ENCODE measurements at places on chromosomes 12 and 14. TPM values are rescaled to one million over a fixed set of nuclear protein-coding genes. Genes with fewer than 3 reads are reported as not detected.

The OR6S1 gene
- not detected for total RNA-seq

The KRT83 gene
- not detected for total RNA-seq

DNA sequence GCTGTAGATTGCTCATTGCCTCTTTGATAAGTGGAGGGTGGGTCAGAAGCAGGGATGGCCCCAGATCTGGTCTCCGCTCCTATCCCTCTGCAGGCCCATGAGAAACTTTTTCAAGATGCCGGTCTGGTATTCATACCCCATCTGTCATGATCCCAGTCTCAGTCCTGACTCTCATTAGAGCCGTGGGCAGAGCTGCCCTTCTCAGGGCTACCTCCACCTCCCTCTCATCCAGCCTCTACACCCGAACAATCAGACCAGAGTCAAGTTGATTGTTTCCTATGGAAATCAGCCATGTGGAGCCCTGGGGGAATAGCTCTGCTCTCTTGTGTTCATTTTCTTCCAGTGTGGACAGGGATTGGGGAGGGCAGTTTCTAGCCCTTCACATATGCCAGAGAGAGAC lies 45.8 kb downstream of the NEUROD4 start:
- DNase-seq, result no peak

DNA sequence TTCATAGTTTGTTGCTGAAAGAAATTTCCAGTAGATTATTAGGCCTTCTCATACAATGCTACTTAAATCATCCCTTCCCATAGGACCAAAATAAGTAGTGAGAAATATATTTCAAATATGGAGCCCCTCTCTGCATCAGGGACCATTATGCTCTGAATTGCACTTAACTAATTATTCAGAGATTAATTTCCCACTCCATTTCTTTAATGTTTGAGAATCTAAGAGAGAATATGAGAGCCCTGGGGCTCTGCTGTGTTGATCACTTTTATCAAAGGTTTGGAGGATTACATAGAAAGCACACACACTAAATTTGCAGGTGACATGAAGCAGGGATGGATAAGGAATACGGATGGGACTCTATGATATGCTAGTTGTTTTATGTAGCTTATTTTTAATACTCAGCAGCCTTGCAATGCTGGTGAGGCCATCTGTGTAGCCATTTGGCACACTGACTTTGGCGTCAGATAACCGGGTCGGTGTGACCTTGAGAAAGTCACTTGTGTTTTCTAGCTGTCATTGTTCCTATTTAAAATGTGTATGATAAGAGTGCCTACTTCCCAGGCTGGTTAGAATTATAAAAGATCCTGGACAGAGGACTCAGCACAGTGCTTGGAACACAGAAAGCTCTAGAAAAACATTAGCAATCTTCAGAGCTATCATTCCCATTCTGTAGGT lies 49.9 kb upstream of the FBXO21 start:
- DNase-seq, result no peak

- DNase-seq, result no peak
Measured at GRCh38 chr12:30696103-30696408, 387 bp upstream of the IPO8 start.

DNA sequence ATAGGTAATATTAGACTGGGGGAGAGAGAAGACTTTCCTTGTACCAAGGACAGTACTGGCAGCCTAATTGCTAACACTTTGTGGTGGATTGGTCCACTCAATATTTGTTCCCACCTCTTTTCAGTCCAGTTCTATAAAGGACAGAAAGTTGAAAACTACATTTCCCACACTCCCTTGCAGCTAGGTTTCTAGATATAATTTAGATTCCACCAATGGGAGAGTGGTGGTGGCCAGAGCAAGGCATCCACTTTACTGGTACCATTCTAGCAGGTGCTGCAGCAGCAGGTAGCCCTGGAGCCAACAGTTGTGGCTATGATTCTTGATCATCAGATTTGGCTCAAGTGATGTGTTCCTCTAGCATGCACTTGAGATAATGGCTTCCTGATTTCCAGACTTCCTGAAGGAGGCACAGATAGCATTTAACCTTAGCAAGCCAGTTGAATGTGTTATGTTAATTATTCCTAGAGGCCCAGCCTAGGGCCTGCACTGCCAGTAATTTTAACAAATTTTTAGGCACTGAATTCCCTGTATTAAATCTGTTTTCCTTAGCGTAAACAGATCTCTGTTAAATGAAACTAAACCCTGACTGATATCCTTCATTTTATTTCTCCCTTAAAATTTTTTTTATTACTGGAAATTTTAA lies 24.4 kb downstream of the SLC38A1 start:
- DNase-seq, result no peak

DNA sequence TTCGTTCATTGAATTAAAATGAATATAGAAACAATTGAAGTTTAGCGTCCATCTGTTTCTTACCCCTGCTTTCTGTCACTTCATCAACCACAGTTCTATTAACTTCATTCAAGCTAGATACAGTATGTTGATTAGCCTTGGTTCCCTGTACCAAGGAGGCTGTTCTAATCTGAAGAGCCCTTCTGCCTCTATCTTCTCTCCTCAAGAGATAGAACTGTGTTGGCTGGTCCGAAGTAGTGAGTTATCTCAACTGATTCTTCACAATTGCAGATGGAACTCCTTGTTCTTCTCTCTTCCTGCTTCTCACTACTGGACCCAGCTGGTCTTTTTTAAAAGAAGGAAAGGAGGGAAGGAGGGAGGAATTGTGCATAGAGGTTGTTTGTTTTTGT lies 82.1 kb upstream of the TRAF3 start:
- no peak for DNase-seq

DNA sequence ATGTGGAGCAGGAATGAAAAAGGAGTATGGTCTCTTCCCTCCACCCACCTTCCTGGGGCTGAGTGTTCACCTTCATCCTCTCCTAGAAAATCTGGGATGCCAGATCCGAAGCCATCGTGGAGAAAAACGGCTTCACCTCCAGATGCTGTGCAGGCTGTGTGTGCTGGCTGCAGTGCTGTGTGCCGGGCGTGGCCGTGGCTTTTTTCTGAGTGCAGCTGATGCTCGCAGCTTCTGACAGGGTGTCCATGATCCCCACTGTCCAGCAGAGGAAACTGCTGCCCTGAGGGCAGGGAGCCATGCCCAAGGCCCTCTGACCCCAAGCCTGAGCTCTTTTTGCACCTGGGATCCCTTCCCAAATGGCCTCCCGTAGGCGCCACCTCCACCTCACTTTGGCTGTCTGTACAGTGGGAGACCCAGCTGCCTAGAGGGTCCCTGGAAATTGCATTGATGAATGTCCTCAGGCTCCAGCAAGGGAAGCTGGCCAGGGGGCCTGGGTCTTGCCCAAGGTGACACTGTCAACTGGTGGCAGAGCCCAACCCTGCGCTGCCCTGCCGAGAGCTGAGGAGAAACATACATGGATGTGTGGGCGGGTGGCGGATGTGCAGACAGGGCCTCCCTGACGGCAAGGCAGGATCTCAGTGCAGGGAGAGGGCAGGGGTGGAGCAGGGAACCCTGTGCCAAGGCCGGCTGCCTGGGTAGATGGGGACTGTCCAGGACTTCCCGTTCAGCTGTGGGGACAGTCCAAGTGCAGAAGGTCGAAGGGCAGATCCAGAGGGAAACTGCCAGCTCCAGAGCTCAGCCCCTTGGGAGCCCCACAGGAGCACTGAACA lies 53.3 kb downstream of the BEGAIN start:
- DNase-seq, result no peak

GRCh38 chr12:113462998-113463745 lies 8.5 kb downstream of the LHX5 start:
- peak; percentile 87 for DNase-seq

DNA sequence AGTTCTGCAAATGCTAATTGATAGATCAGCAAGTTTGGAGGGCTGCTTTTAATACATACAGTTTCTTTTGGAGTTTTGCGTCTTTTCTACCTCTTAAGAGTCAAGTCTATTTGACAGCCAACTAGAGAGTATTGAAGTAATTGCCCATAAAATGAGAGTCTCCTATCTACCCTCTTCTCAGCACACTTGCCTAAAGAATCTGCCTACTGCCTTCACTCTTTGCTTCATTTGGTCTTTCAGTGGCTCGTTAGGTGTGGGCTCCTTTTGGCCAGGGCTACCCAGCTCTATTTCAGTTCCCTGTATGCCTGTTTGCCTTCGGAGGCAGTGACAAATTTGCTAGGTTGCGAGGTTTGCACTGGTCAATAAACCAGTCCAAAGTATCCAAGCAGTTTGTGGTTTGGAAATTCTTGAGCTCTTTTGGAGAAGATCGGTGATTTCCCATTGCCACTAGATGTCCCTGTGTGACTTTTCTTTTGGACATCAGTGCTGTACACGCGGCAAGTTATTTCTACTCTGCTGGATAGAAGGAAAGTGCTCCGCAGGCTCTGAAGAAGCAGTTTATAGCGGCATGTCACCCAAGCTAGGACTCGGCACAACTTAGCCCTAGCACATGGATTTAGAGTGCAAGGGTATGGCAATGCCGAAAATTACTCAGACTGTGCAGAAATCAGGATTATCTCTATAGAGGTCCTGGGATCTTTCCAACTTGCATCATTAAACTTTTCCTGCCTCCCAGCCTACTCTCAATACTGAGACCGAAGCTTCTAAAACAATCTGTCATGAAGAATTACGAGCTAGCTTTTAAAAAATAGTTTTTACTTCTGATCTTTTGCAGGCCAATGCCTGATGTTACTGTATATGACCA lies 38.6 kb downstream of the MGST1 start:
- peak; percentile 71 for DNase-seq

Data from endodermal cell (in vitro differentiated cells).